ENCODE measurements at places on chromosomes 5 and 9.

DNA sequence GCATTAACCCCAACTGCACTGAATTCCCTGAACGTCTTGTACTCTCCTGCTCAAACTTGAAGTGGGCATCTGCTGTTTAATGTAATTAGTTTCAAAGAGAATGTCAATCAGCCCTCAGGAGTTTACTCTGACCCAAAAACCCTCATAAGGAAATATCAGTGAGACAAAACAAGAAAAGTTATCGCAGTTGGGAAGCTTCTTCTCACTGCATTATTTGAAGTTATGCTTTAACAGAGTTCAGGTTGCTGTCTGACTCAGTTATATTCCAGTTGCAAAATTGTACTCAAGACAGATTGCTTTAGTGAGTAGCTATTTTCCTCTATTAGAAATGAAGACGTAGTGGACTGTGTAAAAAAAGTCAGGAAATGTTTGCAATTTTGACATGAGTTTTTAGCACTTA is 52.1 kb downstream of the PPIC start:
- DNase-seq, result no peak

DNA sequence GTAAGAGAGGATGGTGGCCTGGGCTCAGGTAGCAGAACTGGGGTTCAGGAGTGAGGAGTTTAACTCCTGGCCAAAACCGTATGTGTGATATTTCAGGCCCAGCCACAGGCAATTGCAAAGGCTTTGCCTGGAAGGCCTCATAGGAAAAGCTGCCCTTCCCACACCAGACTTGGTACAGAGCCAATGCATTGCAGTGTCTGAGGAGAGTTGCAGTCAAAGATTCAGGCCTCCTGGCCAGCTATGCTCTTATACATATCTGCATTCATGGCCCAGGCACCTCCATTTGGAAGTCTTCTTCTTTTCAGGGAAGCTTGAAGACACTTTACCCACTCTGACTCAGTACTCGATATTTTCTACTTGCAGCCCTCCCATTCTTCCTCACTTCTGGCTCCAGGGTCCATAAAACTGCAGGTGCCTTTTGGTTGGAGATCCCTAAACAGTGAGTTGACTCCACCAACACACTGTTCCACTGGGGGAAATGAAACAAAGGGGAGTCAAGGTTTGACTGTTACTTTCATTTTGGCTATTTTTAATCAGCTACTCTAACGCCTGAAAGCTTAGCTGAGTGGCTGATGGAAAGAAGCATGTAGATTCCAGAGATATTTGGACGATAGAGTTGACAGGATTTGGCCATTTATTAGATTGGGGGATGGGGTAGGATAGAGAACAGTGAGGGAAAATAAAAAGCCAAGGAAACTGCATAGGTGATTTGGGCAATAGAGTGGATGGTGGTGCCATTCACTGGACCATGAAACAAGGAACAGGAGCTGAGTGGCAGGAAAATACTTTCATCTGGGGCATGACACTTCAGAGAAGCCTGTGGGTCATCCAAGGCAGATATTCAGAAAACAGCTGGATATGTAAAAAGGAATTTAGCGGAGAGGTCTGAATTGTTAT is 30.6 kb upstream of the IL33 start:
- no peak for DNase-seq

- no peak for DNase-seq
These were observed 490.0 kb downstream of the CYLC2 start for GRCh38 chr9:103485138-103485537.

DNA sequence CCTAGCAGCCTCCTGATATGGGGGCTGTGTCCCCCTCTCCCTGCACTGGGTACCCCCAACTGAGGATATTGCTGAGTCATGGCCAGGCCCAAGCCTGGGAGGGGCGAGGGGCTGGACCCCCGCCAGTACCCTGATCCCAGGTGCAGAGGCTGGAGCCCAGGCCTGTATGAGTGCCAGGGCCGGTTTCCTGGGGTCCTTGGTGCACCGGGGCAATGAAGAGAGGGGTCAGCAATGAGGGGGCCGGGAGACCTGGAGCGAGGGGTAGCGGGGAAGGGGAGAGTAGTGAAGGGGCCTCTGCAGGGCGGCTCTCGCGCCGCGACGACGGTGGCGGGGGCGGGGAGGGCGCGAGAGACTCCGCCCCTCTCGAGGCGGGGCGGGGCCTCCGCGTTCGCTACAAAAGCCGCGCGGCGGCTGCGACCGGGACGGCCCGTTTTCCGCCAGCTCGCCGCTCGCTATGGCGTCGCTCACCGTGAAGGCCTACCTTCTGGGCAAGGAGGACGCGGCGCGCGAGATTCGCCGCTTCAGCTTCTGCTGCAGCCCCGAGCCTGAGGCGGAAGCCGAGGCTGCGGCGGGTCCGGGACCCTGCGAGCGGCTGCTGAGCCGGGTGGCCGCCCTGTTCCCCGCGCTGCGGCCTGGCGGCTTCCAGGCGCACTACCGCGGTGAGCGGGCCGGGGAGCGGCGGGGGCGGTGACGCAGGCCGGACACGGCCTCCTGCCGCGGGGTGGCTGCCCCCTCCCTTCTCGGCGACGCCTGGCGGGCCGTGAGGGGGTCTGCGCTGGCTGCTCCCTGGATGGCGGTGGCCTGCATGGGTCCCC is at the start of gene SQSTM1:
Gene SQSTM1 (plus strand): TSS at position 423 of the 815 bp plus-strand sequence. CDS start 32 bp downstream, at position 455.
- DNase-seq, result no peak

DNA sequence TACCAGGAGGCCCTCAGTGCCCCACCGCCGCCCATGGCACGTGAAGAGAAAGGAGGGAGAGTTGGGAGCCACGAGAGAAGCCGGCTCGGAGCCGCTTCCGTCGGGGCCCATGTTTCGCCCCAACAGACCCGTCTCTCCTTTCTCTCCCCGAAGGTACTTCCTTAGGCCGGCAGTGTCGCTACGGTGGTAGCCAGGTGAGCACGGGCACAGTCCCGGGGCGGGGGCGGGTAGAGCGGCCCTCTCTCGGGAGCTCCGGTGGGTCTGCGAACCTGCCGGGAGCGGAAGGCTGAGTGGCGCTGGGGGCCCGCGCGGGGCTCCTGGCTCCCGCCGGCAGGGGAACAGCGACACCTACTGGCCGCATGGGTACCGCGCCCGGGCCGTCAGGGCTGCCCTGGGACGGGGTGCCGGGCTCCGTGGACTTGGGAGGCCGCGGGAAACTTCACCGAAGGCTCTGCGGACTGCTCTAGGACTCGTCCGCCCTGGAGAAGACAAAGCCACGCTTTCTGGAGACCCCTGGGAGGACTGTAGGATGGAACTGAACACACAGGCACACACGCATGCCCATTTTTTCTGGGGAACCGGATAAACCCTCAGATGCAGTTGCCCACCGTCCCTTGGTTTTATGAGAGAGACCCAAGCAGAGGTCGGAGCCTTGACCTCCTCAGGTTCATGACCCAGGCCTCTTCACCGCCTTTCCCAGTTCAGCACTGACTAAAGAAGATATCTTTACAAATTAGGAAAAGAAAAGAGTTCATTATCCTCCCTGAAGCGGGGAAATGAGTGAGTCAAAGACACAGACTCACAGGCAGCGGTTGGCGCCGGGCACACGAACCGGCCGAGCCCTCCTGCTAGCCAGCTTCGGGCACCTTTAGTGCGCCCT is 202.5 kb downstream of the MEF2C start:
- peak; percentile 61 for DNase-seq

DNA sequence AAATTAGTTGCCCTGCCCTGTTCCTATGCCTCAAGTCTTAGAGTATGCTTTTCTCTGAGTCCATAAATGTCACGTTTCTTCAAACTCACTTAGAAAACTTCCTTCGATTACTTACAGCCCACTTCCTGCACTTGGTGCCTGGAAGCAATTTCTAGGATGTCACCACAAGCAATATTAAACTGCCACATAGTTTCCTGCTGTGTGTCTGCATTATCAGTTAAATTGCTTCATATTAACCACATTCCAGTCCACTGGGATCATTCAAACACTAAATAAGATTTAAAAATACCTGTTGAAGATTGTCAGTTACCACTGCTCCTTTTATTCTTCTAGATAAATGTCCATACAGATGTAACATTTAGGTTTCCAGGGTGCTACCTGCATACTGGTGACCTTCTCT is 4.1 kb downstream of the DENND1A start:
- DNase-seq, result no peak

GRCh38 chr9:24912767-24913166 is 367.1 kb upstream of the IZUMO3 start:
- no peak for DNase-seq

GRCh38 chr5:62477801-62478200 is 65.2 kb downstream of the IPO11 start:
- DNase-seq, result no peak

DNA sequence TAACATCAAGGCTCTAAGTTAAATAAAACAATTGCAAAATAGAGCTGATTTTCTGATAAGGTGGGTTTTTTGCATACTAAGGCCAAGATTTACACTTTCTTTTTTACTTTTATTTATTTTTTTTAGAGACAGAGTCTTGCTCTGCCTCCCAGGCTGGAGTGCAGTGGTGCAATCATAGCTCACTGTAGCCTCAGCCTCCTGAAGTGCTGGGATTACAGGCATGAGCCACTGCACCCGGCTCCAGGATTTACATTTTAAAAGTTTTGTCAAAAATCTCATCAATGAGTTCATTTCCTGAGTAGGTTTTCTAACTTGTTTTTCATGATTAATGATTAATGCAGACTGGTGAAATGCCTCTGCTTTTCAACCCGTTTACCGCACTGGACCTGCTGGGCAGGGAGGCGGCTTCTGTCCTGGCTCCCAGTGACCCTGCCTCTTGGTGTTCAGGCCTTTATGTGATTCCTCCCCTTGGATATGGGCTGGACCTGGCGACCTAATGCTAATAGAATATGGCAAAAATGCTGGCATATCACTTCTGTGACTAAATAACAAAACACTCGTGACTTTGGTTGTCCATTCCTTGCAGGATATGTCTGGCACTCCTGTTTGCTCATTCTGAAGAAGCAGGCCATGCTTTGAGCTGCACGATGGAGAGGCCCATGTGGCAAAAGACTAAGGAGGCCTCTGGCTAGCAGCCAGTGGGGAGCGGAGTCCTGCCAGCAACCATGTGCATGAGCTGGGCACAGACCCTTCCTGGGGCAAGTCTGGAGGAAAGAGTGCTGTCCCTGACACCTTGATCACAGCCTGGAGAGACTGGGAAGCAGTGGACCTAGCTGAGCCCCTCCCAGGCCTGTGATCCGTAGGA is 72.2 kb upstream of the PTCH1 start:
- DNase-seq, result no peak

GRCh38 chr9:105117234-105117633 is 127.2 kb upstream of the SLC44A1 start:
- no peak for DNase-seq

- peak; percentile 35 for DNase-seq
These were observed 393 bp downstream of the SH3GLB2 start for GRCh38 chr9:129027685-129028191.

DNA sequence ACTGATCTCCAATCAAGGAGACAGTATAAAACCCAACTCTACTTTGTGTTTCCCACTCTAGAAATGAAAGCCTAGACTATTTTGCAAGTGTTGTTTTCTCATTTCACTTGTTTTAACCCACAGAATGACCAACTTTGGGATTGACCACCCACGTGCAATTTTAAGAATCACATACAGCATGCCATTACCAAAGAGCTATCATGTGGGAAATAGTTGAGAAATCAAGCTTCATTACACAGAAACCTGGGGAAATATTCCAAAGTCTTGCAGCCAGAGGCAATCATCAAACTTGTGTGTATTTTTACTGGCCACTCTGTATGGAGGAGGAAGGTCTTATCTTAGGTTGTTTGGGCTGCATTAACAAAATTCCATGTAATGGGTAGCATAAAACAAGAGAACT is 451.4 kb upstream of the DAB2 start:
- DNase-seq, result no peak

DNA sequence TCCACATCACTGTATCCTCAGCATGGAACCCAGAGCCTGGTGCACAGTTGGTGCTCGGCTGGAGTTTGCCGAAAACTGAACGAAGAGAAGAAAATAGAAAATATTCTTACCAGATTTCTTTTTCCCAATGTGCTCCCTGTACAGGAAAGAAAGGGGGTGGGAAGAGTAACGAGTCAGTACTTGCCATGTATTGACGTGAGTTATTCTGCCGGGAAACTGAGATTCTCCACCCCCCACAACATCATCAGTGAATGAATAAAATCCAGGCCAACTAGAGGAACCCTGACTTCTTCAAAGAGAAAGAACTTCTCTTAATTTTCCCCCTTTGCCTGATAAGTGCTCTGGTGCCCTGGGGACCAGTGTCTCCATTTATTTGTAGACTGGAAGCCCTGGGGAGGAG is 80.6 kb downstream of the SH3PXD2B start:
- DNase-seq, result no peak

DNA sequence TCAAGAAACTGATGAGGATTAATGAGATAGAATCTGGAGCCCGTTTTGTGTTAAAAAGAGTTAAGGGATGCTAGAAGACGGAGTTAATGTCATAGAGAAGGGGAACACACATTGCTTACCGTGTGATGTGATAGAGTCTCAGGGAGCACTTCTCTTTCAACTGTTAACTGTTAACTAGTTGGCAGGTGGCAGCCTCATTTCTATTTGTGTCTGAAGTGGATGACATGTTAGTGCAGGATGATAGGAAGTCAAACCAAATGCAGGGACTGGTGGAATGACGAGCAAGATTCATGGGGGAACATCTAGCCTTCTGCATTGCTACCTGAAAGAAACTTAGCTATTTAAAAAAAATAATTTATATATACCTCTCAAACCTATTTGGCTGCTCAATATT is 222.7 kb downstream of the MAST4 start:
- no peak for DNase-seq

- DNase-seq, result peak; percentile 34
These were observed 30.9 kb downstream of the GALNT10 start for GRCh38 chr5:154221371-154221896.

GRCh38 chr9:68530618-68531017 is 10.1 kb downstream of the TMEM252 start:
- DNase-seq, result no peak

- no peak for DNase-seq
These were observed 535.8 kb downstream of the EBF1 start for GRCh38 chr5:158563760-158564390.

DNA sequence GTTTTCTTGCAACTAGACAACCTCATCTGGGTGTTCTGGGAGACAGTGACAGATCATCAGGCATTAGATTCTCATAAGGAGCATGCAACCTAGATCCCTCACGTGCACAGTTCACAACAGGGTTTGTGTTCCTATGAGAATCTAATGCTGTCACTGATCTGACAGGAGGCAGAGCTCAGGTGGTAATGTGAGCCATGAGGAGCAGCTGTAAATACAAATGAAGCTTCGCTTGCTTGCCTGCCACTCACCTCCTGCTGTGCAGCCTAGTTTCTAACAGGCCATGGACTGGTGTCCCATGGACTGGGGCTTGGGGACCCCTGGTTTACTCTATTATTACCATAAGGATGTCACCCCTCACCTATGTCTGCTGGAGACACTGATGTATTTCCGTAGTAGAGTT is 166.8 kb downstream of the PSAT1 start:
- no peak for DNase-seq

GRCh38 chr5:59190746-59191145 is 607.9 kb downstream of the RAB3C start:
- no peak for DNase-seq

- no peak for DNase-seq
These were observed 375.8 kb downstream of the RAB3C start for GRCh38 chr5:58958701-58959100.

DNA sequence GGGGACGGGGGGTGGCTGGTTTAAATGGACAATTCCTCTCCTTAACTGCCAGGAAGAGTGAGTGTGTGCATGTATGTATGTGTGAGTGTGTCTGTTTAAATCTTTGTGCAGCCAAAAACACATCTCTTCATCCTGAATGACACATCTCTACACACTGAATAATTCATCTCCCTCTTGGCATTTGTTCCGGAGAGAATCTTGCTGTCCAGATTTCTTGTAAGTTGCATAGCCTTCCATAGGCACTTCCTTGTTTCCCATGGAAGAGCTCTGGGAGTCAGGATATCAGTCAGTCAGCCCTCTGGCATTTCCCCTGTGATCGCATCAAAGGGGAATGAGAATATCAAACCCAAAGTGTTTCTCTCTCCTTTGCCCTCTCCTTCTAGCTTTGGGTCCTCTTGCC is 74.7 kb downstream of the WWC1 start:
- no peak for DNase-seq
